NCI-H1417 treated with DMSO at 0.1 percent for 48 hours (cell line): ENCODE measurements at places on chromosomes 11 and 22.

- no peak for DNase-seq
These were observed 700 bp upstream of the DEPDC5 start for GRCh38 chr22:31753005-31753633.

DNA sequence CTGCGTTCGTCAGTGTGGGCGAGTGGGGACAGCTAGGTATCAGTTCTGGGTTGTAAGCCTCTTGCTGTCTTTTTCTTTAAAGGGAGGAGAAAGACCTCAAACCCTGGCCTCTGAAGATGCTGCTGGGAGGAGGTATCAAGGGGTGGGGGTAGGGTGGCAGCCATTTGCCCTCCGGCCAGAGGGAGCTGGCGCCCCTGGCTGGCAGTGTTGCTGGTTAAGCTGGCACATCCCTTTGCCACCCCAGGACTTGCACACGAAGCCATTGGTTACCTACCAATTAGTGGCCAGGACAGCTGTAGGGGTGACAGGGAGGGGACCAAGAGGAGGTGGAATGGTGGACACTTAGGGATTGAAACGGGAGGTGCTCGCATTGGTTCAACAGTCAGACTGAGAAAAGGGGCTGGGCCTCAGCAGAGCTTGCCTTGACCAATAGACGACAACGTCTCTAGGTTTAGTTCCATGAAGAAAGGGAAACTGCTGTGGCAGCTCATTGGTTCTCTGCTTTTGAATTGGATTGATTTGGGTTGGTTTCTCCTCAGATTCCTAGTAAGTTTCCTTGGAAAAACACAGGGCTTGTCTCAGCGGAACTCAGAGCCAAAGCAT, 77.9 kb downstream of the ST3GAL4 start:
- no peak for DNase-seq

GRCh38 chr11:65116370-65117205, 913 bp downstream of the ZNHIT2 start:
- no peak for DNase-seq

DNA sequence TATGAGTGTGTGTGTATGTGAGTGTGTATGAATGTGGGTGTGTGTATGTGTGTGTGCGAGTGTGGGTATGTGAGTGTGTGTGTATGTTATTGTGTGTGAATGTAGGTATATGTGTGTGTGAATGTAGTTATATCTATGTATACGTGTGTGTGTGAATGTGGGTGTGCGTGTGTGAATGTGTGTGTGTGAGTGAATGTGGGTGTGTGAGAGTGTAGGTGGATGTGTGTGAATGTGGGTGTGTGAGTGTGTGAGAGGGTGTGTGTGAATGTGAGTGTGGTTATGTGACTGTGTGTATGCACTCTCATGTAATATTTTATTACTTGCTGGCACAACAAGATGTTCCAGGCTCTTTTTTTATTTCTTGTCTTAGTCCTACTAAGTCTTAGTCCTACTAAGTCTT, 513.4 kb upstream of the B3GAT1 start:
- no peak for DNase-seq
